ENCODE measurements at places on chromosomes 16 and 17.

DNA sequence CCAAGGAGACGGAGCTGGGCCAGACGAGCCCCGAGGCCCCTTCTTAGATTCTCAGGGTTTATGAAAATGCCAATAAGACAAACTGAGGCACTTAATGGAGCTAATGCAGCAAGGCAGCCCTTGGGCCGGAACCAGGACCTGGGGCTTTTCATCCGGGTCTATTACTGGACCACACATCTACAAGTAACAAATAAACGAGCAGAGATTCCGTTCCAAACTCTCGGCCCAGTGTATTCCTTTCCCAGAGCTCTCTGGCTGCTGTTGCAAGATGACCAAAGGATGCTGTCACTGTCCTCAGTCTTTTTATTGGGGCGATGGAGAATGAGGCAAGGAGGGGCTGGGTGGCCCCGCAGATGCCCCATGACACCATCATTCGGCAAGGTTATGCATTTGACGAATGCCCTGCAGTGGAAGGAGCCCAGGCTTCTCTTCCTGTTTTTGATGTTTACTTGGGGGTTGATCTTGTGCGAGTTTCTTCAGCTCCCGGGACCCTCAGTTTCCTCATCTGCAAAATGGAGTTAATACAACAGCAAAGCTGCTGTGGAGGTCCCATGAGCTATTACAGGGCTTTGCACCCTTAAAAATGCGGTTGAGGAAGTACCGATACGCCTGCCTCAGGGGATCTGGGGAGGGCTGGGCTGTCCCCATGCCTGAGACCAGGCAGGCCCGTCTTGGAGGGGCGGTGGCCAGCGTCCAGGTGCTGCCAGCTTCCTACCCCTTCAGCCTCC lies 1.1 kb upstream of the NTN1 start:
- no peak for DNase-seq

DNA sequence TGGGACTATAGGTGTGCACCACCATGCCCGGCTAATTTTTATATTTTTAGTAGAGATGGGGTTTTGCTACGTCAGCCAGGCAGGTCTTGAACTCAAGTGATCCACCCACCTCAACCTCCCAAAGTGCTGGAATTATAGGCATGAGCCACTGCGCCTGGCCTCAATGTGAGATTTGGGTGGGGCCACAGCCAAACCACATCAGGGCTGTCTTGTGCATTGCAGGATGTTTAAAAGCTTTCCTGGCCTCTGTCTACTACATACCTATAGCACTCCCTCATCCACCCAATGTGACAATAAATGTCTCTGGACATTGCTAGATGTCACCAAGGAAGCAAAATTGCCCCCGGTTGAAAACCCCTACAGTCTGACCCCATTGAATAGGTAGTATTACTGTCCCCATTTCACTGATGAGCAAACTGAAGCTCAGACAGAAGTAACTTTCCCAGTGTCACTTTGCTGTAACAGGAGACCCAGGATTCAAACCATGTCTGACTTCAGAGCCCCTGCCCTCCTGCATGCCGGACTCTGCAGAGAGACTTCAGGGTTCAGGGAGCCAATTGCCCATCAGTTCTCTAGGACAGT lies 3.6 kb upstream of the MAP3K14 start:
- no peak for DNase-seq

DNA sequence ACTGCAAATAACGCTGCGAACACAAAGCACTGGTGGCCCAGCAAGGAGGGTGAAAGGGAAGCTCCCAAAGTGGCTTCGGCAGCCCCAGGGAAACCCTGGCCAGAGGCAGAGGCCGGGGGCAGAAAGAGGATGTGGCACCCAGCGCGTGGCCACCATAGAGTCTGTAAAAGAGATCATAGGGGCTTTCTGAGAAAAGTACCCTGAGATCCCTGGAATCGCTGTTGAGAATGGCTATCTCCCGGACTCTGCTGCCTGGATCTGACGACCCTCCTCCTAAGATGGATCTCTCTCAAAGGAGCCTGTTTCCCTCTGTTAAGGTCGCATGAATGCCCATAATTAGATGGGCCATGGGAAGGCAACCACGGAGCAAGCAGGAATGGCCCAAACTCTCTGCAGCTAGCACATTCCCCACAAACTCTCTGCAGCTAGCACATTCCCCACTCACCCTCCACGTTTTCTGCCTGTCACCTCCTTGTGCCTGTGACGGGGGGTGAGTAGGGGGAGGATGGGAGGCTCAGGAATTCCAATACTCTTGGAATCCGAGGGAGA lies 364.4 kb downstream of the XYLT1 start:
- no peak for DNase-seq

DNA sequence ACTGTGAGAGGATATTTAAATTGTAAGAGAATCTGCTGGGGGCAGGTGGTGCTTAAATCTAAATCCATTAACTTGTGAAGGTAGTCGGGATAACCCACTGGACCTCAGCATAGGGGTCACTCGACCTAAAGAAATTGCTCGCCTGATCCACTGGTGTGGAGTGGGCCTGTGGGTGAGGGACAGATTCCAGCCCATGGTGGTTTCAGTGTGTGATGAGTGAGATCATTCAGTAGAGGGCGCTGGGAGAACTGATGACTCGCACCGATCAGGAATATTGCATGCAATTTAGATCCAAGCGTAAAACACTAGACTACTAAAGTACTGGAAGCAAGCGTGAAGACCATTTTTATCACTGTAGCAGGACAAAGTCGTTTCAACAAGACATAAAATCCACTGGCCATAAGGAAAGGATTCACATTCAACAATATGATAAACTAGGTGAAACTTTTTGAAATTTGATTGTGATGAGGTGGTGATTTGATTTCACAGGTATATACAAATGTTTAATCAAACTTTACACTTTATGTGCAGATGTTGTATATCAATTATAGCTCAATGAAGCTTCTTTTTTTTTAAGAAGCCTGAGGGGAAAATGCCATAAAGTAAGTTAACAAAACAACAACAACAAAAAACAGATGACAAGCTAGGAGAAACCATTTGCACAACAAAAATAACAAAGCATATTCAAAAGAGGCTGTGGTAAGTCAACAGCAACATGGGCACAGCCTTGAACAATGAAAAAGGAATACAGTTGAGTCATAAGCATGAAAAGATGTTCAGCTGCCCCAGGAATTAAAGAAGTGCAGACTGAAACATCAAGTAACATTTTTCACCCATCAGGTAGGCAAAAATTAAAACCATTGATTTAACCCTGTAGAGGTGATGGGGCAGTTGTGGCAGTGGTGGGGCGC lies 7.5 kb upstream of the TMEM170A start:
- DNase-seq = peak; percentile 61

GRCh38 chr17:82487910-82488309 lies 29.4 kb downstream of the NARF start:
- DNase-seq = no peak

GRCh38 chr17:78621720-78622490 lies 44.7 kb upstream of the DNAH17 start:
- no peak for DNase-seq

DNA sequence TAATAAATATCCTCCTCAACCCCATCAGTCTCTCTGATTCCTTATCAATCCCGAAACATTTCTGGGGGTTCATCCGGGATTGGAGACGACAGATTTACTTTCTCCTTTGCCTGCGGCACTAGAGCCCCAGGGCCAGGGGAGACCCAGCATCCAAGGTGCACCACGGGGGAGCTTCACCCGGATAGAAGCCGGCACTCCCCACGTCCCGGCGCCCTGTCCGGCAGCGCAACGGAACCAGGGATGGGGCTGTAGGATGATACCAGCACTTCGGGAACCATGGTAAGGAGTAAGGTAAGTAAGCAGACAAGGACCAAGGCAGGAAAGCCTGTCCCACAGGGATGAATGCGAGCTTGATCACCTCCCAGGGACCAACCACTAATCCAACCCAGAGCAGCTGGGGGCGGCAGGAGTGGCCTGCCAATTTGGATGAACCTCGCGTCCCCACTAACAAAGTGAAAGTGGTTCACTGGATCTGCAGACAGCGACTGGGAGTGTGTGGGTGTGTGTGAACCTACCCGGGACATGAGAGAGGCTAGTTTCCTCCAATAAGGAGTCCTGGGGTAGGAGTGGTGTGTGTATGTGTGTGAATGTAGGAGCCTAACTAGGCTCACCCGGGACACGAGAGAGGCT lies 11.9 kb downstream of the POLR3K start:
- DNase-seq = no peak

GRCh38 chr17:28366605-28367004 lies 1.6 kb upstream of the SEBOX start:
- DNase-seq = no peak

GRCh38 chr17:51731941-51732722 lies 426.4 kb downstream of the CA10 start:
- DNase-seq = no peak

DNA sequence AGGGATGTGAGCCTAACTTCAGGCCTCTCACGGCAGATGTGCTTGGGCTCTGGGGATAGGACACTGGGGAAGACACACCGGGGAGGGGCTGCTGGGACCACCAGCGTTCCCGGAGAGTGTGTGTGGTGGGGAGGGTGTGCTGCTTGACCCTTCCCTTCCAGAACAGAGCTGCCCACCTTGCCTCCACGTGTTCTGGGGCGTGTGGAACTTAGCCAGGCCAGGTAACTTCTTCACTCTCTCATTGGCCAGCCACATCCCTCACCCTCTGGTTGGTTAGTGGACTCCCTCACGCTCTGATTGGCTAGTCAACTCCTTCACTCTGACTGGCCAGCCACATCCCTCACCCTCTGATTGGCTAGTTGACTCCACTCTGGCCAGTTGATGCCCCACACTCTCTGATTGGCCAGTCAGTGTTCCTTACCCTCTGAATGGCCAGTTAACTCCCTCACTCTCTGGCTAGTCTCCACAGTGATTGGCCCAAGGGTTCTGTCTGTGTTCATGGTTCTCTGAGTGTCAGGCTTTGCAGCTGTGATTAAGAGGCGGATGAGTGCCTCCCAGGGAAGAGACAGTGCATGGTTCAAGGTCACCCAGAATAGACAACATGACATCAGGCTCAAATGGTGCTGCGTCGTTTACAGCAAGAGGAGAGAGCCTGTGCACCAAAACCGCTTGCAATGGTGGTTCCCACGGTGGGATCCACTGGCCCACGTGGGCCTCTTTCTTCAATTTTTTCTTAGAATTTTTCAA lies 10.0 kb downstream of the TMEM235 start:
- no peak for DNase-seq

DNA sequence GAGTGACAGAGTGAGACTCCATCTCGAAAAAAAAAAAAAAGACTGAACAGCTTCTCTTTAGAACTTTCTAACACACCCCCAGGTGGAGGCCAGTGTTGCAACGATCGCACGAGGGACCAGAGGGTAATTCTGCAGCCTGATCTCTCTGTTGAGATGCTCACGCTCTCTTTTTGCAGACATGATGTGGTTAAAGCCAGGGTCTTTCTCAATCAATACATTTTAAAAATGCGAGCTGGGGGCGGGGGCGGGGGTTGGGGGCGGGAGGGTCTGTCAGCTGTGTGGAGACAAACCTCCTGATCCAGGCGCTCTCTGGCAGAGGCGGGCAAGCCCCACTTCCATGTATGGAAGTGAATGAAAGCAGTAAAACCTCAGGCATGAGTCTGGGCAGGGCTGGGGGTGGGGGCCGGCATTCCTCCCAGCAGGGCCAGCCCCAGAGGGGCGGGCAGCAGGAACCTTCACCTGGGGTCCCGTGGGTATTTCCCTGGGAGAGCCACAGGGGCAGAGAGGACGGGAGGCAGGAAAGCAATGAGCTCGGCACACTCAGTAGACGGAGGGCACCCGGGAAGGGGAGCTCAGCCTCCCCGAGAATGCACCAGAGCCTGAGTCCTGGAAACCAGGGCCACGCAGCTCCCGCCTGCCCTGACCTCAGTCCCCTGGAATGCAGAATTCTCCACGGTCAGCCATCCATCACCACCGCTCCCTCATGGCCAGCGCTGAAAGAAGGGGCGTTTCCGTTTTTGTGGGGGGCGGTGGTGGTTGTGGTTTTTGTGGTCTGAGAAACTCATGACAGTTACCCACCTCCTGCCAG lies 28.0 kb downstream of the NXN start:
- DNase-seq = peak; percentile 73

DNA sequence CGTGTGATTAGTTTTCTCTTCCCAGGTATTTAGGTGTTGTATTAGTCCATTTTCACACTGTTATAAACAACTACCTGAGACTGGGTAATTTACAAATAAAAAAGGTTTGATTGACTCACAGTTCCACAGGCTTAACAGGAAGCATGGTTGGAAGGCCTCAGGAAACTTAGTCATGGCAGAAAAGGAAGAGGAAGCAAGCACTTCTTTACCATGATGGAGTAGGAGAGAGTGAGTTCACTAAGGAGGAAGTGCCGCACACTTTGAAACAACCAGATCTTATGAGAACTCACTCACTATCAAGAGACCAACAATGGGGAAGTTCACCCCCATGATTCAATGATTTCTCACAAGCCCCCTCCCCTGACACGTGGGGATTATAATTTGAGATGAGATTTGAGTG lies 1343.7 kb upstream of the GOT2 start:
- DNase-seq = no peak

Data from uterus (tissue), 4 donors.